ENCODE measurements at places on chromosomes 16 and 17.
A peak's percentile ranks its signal among the peaks of the same experiment; 100 is the strongest.

DNA sequence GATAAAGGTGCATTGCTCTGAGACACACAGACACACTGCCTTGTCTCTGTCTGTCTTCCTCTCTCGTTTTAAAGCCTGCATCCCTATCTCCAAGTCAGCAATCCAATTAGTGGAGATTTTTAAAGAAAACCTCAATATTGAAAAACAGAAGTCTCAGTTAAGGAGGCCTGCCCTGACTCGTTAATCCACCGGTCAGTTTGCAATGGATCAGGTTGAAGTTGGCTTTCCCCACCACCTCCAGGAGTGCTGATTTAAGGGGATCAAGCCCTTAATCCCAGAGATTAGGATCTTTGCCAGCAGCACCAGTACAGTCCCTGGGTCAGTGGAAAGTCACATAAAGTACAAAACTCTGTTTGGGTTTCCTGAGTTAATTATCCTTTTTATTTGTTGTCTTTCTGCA, 271.1 kb upstream of the ASIC2 start:
- DNase-seq: no peak

- no peak for DNase-seq
Measured at GRCh38 chr16:87608400-87608985, 6.2 kb downstream of the JPH3 start.

- no peak for DNase-seq
Measured at GRCh38 chr16:81481207-81481821, 36.7 kb downstream of the CMIP start.

- no peak for DNase-seq
Measured at GRCh38 chr17:75604034-75604695, 16.6 kb downstream of the MYO15B start.

GRCh38 chr17:488993-489757, 136.6 kb upstream of the RPH3AL start:
- DNase-seq: peak; percentile 33

- DNase-seq: peak; percentile 39
Measured at GRCh38 chr17:20992987-20993862, 49.6 kb downstream of the USP22 start.

DNA sequence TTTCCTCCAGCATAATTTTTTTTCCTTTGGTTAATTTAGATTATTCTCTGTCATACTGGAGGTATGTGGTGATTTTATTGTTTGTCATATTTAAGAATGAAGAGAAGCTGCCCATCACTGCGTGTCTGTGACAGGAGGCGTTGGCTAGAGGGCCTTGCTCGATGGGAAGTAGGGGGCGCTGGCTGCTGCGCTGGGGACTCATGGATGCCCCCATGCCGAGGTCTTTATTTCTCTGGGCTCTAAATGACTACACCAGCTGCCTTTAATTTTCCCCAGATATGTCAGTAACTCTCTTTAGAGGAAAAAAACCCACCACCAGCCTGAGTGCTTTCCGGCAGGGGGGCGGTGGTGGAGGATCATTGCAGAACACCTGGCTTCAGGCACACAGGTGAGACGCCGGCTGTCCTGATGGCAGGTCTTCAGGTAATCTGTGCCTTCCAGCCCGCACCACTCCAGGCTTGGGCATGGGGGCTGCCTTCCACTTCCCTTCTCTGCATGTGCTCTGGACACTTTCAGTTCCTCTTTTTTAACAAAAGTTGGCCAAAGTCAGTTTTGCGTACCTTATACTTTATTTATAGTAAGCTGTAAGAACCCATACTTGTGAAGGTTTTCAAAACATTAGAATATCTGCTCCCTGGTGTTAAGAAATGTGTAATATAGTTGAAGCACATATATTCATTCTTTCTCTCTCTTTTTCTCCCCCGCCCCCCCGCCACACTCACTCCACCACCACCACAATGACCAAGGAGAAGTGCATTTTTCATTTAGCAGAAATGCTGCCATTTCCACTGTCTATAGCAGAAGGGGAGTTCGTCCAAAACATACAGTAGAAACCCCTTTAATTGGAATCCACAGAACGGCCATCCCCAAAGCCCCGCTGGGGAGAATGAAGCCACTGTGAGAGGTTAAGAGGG, 192.7 kb downstream of the RPTOR start:
- no peak for DNase-seq

DNA sequence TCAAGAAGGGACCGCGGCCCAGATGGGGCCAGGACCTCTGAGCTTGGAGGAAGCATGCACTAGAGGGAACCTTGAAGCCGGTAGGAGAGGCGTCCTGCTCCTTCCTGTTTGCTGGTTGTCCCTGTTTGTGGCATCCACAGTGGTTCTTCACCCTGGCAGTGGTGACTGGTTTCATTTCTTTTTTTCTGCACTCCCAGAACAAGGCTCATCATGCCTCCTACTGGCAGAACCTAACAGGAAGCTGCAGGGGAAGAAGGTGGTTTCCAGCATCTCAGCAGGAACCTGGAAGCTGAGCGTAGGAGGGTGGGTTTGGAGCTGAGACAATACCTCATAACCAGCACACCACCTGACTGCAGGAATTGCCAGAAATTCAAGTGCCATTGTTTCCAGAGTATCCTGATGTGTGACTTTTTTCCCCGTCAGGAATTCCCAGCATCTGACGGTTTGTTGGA, 5.8 kb downstream of the TMEM231 start:
- no peak for DNase-seq

DNA sequence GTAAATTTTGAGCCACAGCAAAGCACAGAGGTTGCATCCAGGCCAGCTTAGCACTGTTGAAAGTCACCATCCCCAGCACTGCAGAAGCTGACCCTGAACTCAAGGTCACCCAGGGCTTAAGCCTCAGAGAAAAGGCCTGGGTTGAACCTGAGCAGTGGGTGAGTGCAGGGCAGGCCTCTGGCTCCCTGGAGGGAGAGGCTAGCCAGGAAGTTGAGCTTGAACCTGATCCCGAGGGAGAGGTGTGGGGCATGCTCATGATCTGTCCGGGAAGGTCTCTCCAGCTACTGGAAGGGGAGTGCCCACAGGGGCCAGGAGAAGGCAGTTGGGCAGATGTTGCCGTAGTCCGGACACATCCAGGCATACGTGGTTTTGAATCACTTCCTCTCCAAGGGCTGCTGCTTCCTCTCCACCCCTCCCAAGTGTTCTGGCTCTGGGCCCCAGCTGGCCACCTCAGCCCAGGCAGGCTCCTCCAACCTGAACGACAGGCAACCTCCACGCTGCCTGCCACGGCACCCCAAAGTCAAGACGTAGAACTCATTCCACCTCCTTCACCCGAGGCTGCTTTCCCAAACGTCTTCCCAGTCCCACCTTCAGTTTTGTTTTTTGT, 18.4 kb downstream of the CARHSP1 start:
- no peak for DNase-seq

- no peak for DNase-seq
Measured at GRCh38 chr17:3935140-3935542, 18.9 kb upstream of the P2RX1 start.

- DNase-seq: no peak
Measured at GRCh38 chr16:4090351-4090851, 25.8 kb downstream of the ADCY9 start.

DNA sequence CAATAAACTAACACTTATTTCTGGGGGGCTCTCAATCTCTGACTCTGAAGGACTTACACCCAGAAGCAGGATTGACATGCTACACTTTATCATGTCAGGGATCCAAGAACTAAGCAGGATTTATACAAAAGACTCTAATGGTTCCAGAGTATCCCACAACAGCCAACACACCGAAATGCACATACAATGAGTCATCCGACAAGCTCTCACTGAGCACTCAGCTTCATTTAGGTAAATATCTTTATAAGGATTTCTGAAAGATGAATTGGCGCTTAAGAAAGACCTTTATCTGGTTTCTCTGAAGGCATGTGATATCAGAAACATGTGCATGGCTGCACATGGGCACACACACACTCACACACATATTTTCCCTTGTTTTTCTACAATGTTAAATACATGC, 77.2 kb downstream of the TOX3 start:
- DNase-seq: no peak

DNA sequence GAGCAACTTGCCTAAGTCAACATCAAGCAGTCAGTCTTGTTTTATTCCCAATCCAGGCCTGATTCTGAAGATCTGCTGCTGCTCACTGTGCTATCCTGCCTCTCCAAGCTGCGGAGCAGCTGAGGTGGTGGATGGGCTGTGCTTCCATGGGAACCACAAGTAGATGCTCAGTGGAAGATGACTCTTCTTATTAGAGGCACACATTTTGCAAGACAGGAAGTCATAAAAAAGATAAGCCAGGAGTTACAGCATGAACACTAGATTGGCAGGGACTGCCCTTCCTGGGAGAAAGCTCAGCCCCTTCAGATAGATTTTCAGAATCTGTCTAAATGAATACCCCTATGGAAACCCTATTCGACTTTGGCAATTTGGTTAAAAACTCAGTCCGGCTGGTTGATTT, 143.1 kb downstream of the SHISA6 start:
- DNase-seq: no peak

- DNase-seq: no peak
Measured at GRCh38 chr17:81502471-81503017, 10.1 kb downstream of the ACTG1 start.

DNA sequence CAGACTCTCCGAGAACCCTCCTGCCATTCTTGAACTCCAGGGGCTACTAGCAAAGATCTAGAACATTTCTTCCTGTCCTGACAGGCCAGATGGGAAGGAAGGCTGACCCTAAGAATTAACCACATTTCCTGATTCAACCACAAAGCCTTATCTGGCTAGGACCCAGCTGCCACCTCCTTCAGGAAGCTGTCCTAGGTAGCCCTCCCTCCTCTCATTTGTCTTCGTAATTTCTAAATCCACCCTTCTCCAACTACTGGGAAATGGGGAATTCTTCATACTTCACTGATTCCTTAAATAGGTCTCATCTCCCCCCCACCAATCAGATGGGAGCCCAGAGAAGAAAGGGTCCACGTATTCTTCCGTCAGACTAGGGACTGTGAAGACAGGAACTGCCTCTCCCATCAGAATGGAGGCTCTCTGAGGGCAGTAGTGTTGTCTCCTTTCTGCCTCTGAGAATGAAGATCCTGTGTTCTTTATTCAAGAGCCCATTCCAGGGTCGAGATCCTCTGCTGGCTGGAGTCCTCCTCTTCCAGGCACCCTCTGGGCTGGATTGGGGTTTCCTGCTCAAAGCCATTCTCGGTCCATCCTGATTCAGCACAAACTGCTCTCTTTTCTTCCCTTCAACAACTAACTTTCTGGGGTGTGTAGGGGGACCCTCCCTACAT, 2.1 kb downstream of the SAMD14 start:
- no peak for DNase-seq

DNA sequence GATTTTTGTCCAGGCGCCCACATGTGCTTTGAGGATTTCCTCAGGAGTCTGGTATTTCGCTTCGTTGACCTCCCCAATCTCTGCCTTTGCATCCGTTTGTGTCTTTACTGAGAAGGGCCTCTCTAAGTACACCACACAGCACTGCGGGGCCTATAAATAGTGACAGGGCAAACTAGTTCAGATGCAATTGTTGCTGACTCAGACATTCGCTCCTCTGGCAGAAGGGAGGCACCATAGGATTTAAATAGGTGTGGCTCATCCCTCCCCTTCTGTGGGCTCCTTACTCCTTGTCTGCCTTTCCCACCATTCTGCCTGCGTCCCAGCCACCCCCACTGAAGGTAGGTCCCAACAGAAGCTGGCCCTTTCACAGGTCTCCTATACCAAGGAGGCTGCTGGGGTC, 192.3 kb downstream of the SHISA9 start:
- DNase-seq: no peak

GRCh38 chr17:11144358-11145233, 96.4 kb upstream of the SHISA6 start:
- DNase-seq: no peak

- peak; percentile 69 for DNase-seq
Measured at GRCh38 chr16:88685156-88686061, 898 bp downstream of the SNAI3 start.

DNA sequence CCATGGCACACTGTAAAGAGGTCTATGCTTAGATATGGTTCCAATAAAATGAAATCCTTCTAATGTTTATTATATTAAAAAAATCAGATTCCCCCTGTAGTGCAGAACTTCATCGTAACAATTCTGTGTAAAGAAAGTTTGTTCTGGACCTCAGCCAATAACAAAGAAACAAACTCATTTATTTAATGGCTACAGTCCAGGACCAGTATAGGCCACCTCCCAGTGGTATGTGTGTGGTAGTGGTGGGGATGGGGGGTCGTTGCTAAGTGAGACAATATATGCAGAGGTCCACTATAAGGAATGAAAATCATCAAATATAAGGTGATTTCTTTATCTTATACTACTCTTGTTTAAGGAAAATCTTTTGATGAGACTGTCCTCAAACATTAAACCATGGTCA, 136.4 kb downstream of the CDK5R1 start:
- DNase-seq: no peak

GRCh38 chr16:74575175-74575806, 31.6 kb downstream of the GLG1 start:
- no peak for DNase-seq

- no peak for DNase-seq
Measured at GRCh38 chr16:75099075-75099667, 17.4 kb downstream of the LDHD start.

- DNase-seq: no peak
Measured at GRCh38 chr16:68825427-68825826, 17.9 kb upstream of the TANGO6 start.

DNA sequence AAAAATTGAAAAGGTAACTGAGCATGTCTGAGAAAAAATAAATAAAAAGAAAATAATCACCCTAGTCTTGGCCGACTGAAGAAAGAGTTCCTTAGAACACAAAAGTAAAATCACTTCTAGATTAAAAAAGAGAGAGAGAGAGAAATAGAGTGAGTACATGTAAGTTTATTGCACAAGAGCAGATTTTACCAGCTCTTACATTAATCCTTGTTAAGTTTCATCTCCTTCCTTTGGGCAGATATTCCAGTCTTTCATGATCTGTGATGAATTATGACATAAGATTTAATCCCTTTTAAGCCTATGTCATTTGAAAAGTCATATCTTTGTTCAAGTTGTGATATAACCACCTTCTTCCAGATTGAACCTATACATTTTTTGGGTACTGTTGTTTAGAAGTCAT, 54.8 kb downstream of the NFAT5 start:
- no peak for DNase-seq

DNA sequence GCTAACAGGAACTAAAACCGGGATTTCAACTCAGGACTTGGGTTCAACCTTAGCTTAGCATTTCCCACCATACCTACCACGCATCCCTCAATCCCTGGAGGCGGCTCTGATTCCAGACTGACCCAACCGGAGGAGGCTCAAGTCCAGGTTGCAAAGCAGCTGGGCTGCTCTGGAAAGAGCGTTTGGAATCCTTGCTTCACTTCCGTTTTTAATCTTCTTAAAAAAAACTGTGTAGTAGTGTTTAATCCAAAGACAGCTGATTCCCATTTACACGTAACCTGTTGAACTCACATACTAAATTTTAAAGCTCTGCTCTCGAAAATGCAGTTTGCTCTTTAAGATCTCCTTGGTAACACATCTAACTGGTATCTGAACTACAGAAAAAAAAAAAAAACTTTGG, 50.0 kb downstream of the NXN start:
- no peak for DNase-seq

- DNase-seq: no peak
Measured at GRCh38 chr16:74309789-74310781, 13.5 kb downstream of the PSMD7 start.

- DNase-seq: no peak
Measured at GRCh38 chr17:15048381-15048780, 216.7 kb downstream of the PMP22 start.
